ENCODE measurements at places on chromosomes 16 and 17.

DNA sequence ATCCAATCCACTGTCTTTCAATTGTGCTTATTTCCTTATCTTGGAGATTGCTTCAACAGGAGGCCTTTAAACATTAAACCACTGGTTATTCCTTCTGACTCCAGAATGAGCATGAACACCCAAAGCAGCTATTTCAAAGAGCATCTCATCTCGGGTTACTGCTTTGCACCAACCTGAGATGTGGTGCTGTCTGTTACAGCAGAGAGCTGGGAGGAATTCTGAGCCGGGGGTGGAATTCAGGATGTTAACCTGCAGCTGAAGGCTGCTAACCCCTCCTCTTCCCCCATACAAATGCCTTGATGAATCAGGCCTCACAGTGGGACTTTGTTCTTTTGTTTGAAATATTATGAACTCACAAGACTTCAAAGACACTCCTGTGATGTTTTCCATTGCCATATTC is 113.1 kb downstream of the SHISA9 start:
- DNase-seq, result peak; percentile 71

GRCh38 chr17:44971776-44972483 is 3.8 kb upstream of the C1QL1 start:
- peak; percentile 49 for DNase-seq

DNA sequence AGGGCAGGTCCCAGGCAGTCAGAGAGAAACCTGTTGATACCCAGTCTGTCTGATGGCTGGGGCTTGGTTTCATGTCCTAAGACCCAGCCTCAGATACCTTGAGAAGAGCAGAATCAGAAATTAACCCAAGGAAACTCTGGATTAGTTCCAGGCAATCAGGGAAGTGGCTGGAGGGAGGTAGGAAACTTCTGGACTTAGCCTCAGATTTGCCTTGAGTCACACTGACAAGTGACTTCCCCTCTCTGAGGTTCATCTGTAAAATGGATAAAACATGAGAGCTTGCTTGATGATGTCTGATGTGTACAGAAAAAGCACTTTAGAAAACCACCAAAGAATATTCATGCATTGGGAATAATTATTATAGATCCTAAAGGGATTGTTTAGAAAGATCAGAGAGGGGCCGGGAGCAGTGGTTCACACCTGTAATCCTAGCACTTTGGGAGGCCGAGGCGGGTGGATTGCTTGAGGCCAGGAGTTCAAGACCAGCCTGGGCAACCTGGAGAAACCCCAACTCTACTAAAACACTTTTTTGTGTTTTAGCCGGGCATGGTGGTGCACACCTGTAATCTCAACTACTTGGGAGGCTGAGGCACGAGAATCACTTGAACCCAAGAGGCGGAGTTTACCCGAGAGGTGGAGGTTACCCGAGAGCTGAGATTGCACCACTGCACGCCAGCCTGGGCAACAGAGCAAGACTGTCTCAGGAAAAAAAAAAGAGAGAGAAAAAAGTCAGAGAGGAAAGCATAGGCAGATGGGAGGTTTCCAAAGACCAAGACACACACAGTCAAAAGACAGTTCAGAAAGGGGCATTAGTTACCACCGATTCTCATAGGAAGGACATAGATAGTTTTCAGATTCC is 3.8 kb downstream of the CIITA start:
- DNase-seq, result no peak

DNA sequence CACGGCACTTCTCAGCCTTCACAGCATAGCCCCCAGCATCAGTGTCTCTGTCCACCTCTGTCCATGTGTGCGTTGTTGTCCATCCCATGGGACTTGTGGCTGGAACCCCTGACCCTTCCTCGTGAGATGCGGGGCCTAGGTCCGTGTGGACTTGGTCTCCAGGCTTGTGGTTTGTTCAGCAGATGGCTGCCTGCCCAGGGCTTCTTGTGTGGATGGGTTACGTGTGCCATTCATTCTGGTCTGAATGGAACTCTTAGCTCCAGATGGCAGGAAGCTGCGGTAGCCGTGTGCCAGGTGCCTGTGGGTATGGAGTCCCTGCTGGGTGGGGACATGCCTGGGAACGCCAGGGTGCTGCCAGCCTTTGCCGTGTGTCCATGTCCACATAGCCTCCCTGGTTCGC is 31.7 kb upstream of the NUDT16L1 start:
- peak; percentile 61 for DNase-seq

GRCh38 chr17:40936437-40936971 is 942 bp downstream of the KRT23 start:
- no peak for DNase-seq
